ENCODE measurements at places on chromosomes 5 and 9.

DNA sequence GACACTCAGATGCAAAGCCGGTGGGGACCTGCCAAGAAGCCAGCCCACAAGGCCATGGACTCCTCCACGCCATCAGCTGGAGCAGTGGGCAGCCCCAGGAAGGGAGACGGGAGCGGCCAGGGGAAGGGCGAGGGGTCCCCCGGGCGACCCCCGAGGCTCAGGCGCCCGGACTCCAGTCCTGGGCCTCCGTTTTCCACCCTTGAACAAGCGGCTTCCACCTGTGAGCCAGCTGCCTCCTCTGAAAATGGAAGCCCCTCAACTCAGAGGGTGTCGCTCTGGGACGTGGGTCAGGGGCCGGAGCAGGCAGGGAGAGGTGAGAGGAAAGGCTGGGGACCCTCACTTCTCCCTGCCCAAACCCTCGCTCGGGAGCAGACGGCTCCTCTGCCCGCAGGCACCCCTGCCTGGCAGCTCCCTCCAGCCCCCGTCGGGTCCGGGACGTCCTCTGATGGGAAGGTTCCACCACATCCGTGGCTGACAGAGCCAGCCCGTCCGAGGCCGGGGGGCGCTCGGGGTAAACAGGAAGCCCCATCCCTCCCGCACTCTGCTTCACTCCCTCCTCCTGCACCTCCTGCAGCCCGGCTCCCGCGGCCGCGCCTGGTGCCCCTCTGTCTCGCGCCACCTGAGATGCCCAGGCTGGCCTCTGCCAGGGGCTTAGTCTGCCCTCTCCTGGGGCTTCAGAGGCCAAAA lies 3.7 kb upstream of the EGFL7 start:
- DNase-seq, result no peak

- no peak for DNase-seq
Observed at GRCh38 chr5:74543162-74543995, 97.1 kb downstream of the ENC1 start.

- DNase-seq, result no peak
Observed at GRCh38 chr5:128378196-128378595, 159.8 kb downstream of the FBN2 start.

DNA sequence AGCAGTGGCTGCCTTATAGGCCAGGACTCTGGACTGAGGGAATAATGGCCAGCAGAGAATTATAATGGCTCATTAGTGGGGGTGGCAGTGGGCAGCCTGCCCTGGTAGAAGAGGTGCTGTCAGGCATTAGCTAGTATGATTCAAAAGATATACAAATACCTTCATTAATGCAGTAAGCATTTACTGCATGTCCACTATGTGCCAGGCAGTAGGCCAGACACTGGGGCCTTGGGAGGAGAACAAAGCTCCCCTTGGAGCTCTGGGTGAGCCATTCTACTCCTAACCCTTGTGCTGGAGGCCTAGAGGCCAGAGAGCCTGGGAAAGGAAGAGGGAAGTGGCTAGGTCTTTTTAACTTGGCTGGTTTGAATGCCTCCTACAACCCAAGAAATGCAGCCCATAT lies 2.0 kb upstream of the GARNL3 start:
- no peak for DNase-seq

GRCh38 chr9:36018891-36019720 lies 17.6 kb upstream of the RECK start:
- DNase-seq, result no peak

GRCh38 chr9:12141422-12141821 lies 551.8 kb upstream of the TYRP1 start:
- no peak for DNase-seq

DNA sequence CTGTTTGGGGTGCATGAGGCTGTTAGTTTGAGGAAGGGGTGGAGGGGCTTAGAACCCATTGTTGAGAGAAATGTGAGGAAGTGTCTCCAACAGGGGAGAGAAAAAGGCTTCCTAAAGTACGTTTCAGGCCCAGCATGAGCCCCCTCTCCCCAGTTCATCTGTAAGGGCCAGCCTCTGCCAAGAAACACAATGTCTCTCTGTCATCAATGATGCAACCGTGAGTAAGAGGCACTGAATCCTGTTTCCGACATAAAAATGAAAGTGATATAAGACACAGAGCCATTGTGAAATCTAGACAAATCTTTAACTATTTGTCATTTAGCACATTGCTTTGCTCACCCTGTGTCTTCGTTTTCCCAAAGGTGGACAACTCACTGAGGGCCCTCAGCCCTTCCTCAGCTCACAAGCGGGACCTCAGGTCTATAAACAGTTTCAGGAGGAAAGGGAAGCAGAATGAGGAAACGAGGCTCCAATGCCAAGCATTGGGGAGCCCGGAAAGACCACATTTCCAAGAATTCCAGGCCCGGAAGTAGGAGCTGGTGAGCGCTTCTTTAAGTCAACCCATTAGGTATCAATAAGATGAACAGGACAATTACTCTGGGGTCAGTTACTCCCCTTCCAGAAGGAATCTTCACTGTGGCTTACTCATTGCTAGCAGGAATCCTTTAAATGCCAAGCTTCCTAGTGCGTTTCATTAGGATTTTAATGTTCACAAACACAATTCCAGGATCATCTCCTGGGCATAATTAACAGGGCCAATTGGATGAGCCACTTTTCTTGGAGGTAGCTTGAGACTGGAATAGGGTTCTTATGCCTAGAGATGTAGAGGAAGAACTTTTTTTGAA lies 59.0 kb upstream of the KLF4 start:
- DNase-seq, result no peak

DNA sequence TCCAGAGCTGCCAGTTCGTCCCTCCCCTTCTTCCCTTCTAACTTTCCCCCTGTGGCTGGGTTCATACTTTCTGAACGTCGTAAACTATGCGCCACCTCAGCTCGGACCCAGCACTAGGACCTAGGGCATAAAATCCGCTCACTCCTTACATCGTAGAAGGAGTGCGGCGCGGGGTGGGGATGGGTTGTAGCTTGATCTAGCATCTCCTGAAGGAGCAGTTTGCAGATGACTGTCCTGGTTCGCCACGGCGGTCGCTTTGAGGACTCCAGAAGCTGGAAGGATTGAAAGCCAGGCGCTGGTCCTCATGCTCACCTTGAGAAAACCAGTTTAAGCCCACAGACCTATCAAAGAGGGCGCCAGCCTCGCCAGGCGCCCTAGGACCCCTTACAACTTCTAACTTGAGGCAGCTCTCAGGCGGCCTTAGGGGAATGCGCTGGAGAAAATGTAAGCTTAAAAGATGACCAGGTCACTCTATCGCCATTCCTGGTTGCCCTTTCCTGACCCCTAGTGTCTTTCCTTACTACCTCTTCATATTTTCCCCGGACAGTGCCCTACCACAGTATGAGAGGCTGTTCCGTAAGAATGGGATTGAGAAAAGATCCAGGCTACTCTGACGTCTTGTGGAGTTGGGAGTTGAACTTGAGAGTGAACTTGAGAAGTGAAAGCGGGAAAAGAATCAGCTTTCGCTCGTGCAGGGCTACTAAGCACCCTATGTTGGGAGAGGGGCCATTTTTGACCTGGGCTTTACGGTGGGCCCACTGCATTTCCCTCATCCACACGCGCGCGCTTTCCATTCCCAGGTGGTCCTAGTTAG lies 2.8 kb downstream of the RORB start:
- DNase-seq, result no peak

GRCh38 chr5:115551415-115551814 lies 6.8 kb upstream of the FEM1C start:
- no peak for DNase-seq

DNA sequence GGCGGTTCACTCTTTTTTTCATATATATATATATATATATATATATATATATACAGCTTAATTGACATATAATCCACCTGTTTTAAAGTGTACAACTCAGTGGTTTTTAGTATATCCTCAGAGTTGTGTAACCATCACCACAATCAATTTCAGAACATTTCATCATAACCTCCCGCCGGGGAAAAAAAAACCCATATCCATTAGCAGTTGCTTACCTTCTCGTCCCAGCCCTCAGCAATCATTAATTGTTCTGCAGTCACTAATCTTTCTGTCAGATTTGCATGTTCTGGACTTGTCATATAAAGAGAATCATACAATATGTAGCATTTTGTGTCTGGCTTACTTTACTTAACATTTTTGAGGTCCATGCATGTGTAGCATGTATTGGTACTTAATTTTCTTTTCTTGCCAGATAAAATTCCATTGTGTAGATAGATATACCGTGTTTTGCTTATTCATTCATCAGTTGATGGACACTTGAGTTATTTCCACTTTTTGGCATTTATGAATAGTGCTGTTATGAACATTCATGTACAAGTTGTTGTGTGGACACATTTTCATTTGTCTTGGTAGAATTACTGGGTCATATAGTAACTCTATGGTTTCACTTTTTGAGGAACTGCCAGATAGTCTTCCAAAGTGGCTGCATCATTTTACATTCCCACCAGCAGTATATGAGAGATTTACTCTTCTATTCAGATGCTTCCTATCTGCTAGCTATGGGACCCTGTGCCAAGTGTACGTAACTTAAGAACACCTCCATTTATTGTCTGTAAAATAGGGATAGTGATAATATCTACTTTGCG lies 3.5 kb upstream of the RNF145 start:
- DNase-seq, result no peak

- DNase-seq, result no peak
Observed at GRCh38 chr5:9713959-9714586, 83.9 kb upstream of the TAS2R1 start.

- DNase-seq, result no peak
Observed at GRCh38 chr9:113600871-113601614, 137.5 kb downstream of the RGS3 start.

- DNase-seq, result no peak
Observed at GRCh38 chr5:88839238-88839637, 43.7 kb downstream of the MEF2C start.

DNA sequence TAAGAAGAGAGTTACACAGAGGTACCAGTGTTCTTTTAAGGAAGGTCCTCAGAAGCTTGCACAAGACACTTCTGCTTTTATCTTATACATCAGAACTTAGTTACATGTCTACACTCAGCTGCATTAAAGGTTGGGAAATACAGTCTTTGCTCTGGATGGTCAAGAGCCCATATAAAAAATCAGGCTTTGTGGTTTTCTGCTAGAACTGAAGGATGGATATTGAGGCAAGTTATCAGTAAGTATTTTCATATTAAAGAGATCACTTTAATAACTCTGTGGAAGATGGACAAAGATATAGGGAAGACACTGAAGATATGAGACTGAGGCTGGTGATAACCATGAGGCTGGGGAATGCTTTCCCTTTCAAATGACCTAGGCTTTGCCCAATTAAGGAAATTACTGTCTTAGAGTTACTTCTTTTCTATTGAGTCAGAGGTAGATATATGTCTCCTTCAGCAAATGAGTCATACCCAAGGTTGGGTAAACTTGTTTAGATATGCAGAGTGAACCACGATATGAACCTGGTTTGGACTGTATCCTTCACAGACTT lies 87.0 kb upstream of the TNC start:
- no peak for DNase-seq

- DNase-seq, result no peak
Observed at GRCh38 chr5:168886157-168886556, 307.0 kb upstream of the PANK3 start.

GRCh38 chr5:31235381-31235780 lies 41.9 kb downstream of the CDH6 start:
- DNase-seq, result no peak

DNA sequence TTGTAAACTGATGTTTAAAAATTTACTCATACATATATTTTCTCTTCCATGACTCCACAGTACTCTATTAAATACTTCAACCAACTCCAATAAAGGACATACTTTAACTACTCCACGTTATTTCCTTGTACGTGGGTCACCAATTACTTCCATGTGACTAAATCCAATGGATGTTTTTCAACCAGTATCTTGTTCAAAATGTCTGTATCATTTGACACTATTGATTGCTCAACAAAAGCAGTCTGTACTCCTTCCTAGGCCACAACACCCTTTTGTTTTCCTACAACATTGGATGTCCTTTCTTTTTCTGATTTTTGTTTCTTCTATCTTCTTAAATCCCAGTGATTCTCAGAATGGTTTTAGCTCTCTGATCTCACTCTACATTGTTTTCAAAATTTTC lies 943.7 kb downstream of the EFNA5 start:
- no peak for DNase-seq

DNA sequence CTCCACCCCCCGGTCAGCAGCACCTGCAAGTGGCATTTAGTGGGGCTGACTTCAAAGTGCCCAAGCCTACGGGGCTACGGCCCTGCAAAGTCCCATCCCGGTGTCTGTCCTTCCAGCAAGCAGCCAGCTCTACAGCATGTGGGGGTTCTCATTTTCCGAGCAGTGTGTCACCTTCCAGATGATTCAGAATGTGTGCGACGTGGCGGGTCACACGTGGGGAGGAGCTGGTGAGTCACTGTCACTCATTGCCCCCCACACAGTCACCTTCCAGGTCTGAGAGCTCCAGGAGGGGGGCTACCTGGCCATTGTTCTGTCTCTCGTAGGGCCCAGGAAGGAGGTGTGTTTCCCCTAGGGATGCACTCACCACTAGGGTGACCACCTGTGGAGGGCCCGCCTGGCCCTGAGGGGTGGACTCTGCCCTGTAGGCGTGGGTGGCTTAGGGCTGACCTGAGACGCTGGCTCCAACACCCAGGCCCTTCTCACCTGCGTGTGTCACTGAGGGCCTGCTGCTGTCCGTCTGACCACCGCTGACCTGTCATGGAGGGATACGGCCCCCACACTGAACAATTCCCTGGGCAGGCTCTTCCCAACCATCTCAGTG lies 70.2 kb downstream of the SEMA4D start:
- DNase-seq, result no peak

DNA sequence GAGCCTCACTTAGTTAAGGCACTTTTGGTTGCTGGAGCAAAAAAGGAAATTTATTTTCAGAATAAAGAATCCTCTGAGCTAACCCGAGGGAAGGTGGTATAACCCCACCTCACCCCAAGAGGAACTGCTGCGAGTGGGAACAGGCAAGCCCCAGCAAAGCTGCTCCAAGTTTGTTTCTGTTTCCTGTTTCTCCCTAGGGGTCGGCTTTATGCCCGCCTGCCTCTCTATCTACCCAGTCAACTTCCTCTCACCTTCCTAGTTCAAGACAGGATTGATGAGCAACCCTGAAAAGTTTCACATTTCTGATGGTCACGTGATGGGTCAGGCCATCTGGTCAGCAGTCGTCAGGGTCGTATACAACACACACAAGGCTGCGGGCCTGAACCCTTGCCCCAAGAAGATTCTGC lies 31.1 kb downstream of the TRIO start:
- no peak for DNase-seq

DNA sequence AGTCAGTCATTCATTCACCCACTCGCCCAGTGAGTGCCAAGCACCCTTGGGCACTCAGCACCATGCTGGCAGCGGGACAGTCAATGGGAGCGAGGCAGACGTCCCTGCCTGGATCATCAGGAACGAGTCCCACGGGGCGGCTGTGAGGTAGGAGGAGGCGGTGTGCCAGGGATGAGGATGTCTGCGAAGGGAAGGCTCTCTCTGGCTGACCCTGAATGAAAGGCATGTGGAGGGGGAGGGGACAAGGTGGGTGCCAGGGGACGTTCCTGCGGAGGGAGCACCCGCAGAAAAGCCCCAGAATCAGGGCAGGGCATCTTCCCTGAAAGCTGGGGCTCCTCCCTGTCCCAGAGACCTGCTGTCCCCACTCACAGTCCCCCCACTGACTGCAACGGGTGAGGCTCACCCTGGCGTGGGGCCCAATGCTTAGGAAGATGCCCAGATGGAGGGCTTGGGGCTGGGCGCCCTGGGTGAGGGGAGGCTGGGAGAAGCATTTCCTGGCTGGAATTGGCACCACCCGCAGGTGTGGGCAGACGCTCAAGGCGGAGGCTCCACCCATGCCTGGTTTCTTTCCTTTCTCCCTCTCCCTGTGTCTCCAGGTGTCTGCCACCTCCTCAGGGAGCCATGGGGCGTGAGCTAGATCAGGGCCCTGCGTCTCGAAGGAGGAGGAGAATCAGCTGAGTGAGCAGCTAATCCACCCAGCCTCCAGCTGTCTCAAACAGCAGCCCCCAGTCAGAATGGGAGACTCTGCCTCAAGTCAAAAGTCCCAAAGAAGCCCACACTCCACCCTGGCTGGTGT lies 179.0 kb upstream of the PPP1R26 start:
- DNase-seq, result no peak

All from stimulated activated CD8-positive, alpha-beta memory T cell treated with anti-CD3 and anti-CD28 coated beads, Interleukin-15, amount 100 ng/mL, for 24 hours (primary cell).